ENCODE measurements at places on chromosomes 3 and 15.

DNA sequence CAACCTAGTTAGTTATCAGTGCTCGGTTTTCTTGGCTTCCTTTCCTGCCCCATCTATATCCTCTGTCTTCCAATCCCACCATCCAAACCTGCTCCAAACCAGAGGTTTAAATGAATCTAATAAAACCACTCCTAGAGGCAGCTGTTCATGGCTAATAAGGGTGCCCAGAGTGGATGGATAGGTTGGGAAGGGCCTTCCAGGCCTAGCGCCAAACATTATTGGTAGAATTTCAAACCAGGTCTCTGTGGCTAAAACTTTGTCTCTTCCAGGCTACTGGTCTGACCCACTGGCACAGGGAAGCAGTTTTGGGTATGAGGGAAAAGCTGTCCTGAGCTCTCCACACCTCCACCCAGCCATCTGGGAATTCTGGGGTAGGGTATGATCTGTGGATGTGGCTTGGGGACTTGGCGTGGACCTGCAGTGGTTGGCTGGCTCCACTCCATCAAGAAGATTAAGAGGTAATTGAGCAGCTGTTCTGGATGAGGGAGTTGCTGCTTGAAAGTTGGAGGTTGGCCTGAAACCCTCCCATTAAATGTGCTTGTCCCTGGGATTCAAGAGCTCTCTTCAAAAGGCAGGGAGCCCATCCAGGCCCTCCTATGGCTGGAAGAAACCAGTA, 29.3 kb upstream of the INSYN1 start:
- no peak for DNase-seq

GRCh38 chr15:90664650-90665287, 52.4 kb upstream of the BLM start:
- DNase-seq: peak; percentile 28

DNA sequence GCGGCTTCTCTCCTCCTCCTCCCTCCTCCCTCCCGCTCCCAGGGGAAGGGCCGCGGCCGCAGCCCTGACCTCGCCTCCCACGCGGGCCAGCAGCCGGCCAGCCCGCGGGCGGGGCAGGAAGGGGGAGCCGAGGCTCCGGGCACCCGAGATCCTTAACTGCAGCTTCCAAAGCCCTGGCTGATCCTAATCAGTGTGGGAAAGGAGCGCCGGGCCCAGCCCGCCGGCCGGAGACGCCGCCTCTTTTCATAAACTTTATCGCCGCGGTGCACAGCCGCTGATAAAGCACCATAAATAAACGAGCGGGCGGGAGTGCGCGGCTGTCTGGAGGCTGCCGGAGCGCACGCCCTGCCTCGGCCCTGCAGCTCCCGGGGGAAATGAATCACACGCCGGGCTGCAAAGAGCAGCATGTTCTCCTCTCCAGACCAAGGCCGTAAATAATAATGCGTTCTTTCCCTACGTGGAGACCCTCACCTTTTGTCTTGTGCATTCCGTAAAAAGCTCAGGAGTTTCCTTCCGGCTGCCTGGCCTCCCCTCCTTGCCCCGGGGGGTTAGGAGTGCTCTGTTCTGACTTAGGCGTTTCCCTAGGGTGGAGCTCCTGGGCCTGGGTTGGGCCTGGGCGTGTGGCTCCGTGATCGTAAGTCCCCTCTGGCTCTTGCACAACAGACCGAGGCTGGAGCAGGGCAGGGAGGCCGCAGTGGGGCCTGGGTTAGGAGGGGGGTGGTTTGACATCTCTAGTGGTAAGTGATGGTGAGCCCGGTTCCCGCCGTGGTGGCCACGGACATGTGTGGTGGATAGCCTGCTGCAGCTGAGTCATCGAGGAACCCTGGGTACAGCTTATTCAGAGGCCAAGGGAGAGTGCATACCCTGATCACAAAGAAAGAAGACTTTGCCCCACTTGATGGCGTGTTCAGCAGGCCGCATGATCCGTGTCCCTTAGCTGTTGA, 132.6 kb upstream of the HES1 start:
- DNase-seq: peak; percentile 99

- DNase-seq: peak; percentile 86
These were observed 22.0 kb downstream of the SLC7A14 start for GRCh38 chr3:170563712-170564423.

- no peak for DNase-seq
These were observed 31.8 kb downstream of the LPP start for GRCh38 chr3:188185717-188186251.
